Left cardiac atrium (tissue), 4 donors: ENCODE measurements at places on chromosomes 1 and 21.

DNA sequence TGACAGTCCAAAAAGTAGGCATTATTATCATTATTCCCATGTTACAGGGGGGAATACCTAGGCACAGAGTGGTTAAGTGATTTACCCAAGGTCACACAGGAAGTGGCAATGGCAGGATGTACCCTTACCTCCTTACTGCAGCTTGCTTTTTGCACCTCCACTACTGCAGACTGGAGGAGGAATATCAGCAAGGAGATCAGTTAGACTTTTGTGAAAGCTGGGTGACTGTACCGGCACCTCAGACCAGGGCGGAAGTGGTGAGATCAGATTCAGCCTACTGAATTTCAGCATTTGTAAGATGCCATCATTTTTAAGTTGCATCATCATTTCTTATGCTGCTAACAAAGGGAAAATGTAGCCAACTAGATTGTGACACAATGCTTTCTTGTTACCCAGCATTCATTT is 4.5 kb downstream of the ADARB1 start:
- no peak for DNase-seq

- no peak for DNase-seq
These were observed 52.4 kb upstream of the USP1 start for GRCh38 chr1:62384276-62385005.

GRCh38 chr1:47713975-47714767 is 276.3 kb downstream of the FOXD2 start:
- DNase-seq: no peak

GRCh38 chr1:202794051-202794740 is 14.0 kb downstream of the KDM5B start:
- no peak for DNase-seq

DNA sequence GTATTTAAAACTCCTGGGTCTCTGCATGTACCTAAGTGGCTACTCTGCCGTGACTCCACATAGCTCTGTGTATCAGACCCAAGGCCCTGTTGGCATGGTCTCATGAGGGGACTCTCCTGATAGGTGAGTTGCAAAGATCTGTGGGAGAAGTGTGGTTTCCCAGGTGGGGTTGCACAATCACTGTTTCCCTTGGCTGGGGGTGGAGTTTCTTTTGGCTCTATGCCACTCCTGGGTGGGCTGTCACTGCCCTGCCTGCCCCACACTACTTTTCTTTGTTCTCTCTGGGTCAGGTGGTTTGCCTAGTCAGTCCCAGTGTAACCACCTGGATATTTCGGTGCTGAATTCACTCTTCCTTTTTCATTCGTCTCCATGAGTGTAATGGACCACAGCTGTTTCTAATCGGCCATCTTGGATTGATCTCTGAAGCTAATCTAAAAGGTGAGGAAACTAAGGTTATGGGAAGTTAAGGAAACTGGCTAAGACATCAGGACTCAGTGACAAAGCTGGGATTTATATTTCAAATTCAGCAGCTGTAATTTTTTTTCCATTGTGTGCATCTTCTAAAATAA is 97.1 kb upstream of the CACYBP start:
- DNase-seq: no peak

- DNase-seq: no peak
These were observed 13.9 kb downstream of the MEF2D start for GRCh38 chr1:156486421-156487344.

GRCh38 chr1:110004583-110004982 is 20.0 kb downstream of the AHCYL1 start:
- no peak for DNase-seq

DNA sequence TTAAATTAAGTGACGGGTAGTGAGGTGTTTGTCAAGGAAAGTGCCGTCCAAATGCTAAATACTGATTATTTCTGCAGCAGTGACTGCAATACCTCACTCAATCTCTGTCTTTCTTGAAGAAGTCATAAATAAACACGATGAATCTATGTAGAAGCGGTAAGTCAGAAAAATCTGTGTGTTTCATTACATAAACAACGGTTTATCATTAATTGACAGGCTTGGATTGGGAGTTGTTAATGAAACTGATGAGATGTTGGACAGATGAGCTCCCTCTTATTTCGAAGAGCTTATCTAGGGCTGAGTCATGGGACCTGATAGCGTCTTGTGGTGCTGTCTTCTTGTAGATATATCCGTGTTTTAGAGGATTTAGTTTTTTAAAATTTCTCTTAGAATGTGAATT is 92.2 kb upstream of the SAMD11 start:
- no peak for DNase-seq

DNA sequence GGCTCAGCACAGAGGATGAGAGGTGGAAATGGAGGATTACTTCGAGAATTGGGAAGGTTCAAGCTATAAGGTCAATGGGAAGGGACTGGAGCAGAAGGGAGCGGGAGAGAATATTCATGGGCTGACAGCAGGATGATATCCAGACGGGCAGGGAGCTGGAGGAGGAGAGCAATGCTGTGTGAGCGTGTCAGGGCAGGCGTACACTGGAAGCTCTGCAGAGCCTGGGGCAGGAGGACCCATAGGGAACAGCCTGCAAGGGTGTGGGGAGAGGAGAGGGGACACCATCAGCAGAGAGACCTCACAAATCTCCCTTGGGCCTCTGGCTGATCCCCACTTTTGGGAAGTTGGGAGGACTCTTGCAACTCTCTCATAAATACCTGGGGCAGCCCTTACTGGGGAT is 13.7 kb downstream of the CSF1 start:
- DNase-seq: no peak

DNA sequence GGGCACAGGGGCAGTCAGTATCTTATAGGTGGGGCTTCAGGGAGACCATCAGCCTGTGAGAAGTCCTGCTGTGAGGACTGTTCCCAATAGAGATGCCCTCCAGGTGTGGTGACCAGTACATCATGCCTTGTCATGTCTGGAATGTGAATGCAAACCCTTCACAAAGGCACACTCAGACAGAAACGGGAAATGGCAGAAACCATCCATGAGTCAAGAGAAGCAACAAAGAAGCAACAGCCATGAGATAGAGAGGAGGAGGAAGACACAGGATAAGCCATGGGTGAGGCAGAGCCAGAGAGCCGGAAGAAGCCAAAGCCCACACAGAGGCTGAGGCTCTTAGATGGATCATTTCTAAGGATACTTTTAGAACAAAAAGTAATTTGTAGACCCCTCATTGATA is 20.1 kb upstream of the ZP4 start:
- no peak for DNase-seq

- DNase-seq: no peak
These were observed 437.2 kb upstream of the DAB1 start for GRCh38 chr1:57860931-57861565.

- peak; percentile 98 for DNase-seq
These were observed 34.6 kb downstream of the TGFBR3 start for GRCh38 chr1:91851130-91852010.

GRCh38 chr1:237367758-237368157 is 325.8 kb downstream of the RYR2 start:
- DNase-seq: no peak

DNA sequence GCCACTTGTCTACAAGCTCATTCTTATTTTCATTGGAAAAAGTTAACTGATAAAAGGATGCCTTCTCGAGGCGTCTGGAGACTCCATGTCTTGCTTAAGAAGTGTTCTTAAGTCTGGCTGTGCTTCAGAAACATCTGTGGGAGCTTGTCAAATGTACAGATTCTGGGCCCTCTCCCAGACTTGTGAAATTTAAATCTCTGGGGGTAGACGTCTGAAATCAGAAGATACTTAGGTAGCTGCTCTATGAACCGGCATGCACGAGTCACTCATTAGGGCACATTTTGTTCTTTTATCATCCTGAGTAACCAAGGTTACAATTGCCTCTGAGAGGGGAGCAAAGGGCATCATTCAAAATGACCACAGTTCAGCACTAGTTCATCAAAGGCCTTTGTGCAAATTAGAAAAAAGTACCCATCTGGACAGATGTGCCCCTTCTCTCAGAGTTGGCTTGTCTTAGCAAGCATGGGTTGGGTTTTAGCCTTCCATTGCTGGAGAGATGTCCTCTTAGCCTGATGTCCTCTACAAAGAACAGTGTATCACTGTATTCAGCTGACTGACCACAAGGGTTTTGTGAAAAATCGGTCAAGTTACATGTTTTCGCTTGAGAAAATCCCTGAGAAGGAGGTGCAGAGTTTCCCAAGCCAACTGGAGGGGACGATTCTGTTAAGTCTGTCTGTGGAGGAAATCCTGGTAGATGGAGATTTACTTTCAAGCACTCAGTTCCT is 156.9 kb downstream of the ASTN1 start:
- no peak for DNase-seq

DNA sequence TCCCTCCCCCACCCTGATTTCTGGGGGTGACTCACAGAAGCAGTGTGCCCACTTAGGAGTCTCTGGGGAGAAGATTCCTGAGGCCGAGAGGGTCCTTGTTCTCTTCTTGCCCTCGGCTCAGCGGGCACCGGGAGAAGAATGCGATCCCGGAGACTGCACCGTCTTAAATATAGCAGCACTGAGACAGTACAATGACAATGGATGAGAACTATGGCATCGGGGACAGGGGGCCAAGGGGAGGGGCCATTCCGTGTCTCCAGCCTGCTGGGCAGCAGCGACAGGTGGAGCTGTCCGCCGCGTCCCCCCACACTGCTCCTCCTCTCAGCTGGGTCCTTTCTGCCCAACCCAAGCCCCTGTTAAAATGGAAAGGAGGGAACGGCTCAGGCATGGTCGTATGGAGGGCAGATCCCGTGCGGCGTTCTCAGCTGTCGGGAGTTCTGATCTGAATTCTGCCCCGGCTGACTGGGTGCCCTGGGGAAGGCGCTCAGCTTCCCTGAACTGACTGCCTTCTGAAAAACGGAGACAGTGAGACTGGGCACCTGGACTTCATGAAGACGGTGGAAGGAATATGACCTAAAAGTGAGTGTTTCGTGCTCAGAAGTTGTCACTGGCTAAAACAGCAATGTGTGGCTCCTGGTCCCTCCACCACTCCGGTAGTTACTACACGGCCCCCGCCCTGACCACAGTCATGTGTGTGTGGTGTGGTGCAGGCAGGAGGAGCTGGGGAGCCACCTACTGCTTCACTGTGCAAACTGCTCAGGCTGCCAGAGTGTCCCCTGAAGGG is at the start of gene MYOM3:
TSS of gene MYOM3 (minus strand) at position 140 of the 784 bp plus-strand sequence. CDS start 3,499 bp downstream, outside the sequence.
- peak; percentile 84 for DNase-seq

DNA sequence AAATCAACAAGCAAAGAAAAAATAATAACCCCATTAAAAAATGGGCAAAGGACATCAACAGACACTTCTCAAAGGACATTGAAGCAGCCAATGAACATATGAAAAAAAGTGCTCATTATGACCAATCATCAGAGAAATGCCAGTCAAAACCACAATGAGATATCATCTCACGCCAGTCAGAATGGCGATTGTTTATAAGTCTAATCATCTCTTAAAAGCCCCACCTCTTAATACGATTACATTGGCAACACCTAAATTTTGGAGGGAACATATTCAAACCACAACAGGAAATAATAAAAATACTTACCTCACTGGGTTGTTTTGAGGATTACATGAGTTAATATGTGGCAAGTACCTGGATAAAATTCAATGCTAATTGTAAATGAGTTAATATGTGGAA is 57.1 kb upstream of the PLPPR4 start:
- no peak for DNase-seq

GRCh38 chr1:6424619-6425593 is at the start of gene ESPN:
ESPN (plus strand) TSS chr1:6424776; CDS start chr1:6424956, 180 bp downstream.
- DNase-seq: no peak

- no peak for DNase-seq
These were observed 553.4 kb downstream of the LTN1 start for GRCh38 chr21:28439251-28439650.

- no peak for DNase-seq
These were observed 36.4 kb downstream of the WNT9A start for GRCh38 chr1:227911376-227911775.

DNA sequence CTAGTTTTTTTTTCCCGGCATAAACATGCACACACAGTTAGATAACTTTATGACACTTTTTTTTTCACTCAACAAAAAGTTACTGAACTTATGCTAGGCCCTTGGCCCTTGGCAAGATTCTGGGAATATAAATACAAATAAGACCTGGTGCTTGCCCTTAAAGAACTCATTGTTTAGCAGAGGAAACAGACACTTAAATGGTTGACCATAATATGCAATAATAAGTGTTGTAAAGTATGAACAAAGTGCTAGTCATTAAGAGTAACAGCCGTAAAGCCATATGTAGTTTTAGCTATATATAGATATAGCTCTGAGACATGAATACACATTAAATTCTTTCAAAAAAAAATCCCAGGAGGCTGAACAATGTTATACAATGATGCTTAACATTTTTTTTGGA is 198.3 kb downstream of the CYYR1 start:
- no peak for DNase-seq

- no peak for DNase-seq
These were observed 803 bp downstream of the CHIT1 start for GRCh38 chr1:203228670-203229069.
